ENCODE measurements at places on chromosomes 6 and 20.

DNA sequence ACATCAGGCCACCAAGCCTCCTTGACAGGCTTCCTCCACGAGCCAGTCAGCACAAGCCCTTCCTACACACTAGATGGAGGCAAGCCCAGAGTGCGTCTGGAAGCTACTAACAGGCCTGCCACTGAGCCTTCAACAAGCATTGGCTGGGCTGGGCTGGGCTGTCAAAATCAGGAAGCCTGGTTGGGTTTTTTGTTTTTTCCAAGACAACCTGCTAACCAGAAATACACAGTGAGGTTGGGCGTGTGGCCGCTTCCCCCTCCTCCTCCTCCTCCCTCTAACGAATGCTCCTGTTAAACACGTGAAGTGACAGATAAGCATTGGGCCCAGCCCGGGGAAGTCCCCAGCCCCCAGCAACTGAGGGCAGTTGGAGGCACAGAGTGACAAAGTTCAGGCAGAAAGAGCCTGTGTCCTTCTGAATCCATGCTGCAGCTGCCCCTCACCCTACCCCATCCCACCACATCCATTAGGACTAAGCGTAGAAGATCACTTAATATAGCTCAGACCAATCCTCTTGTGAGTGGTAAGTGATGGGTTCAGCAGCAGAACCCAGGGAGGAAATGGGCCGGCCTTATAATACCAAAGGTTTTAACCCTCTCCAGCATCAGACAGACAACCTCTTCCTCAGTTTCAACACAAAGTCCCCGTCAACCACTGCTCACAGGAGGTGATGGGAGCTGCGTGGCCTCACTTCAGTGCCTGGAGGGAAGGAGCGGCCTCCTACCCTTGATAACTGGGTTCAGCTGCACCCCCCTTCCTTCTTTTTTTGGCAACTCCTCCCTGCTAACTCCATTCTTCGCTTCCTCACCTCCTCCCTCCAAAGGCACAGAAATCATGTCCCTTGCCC is 1.1 kb downstream of the NFATC2 start:
- peak overlapping the region; percentile 100 for H3K27ac ChIP-seq
- peaks cover 9% of the 10 kb centered on the region for H3K27me3 ChIP-seq
- peaks cover 39% of the 10 kb centered on the region for H3K36me3 ChIP-seq
- peaks cover 63% of the 10 kb centered on the region for H3K4me1 ChIP-seq

- no peak overlapping the region for H3K27ac ChIP-seq
- peaks cover 4% of the 10 kb centered on the region for H3K27me3 ChIP-seq
- H3K4me1 ChIP-seq, result no peaks in the 10 kb centered on the region
- peaks cover 2% of the 10 kb centered on the region for H3K36me3 ChIP-seq
These were observed 201.2 kb upstream of the MYLIP start for GRCh38 chr6:15927531-15928225.

- peak overlapping the region; percentile 85 for H3K4me3 ChIP-seq
- peaks cover 9% of the 10 kb centered on the region for H3K4me1 ChIP-seq
- no peak for DNase-seq
These were observed 1.0 kb upstream of the KIF13A start for GRCh38 chr6:17988422-17988944.

DNA sequence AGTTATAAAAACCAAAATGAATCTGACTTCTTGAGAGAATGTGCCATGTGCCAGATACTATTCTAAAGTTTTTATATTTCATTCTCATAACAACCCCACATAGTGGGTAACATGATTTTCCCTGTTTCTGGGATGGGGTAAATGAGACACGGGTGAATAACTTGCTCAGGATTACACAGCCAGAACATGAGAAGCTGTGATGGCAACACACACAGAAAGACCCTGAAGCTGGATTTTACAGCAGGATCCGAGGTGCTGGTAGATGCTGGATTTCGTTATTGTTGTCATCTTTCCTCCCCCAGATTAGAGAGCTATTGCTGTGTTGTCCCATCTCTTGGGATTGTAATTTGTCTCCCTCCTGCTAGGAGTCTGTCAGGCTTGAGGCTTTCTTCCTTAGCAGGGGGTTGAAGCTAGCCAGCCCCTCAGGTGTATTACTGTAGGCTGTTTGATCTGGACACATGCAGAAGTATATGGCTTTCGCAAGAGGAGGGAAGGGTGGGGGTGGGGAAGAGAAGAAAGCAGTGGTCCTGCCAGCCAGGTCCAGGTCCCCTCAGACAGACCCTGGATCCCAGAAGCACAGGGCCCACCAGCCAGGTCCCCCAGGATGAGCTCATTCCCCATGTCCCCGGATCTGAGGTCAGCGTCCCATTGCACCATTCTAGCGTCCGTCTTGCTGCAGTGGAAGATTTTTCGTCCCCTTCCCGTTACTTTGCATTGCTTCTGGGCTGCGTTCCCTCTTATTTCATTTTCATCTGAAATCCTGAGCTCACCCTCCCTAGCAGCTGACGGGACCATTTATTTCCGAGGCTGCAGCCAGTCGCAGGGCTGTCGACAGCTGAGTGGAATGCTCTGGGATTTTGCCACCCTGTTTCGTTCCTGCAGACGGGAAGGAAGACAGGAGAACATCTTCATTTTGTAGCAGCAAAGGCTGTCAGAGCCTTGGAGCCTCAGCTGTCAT is 7.3 kb upstream of the KCNG1 start:
- H3K27ac ChIP-seq, result no peak overlapping the region
- H3K4me3 ChIP-seq, result no peak overlapping the region
- DNase-seq, result no peak
- peaks cover 7% of the 10 kb centered on the region for H3K4me1 ChIP-seq

DNA sequence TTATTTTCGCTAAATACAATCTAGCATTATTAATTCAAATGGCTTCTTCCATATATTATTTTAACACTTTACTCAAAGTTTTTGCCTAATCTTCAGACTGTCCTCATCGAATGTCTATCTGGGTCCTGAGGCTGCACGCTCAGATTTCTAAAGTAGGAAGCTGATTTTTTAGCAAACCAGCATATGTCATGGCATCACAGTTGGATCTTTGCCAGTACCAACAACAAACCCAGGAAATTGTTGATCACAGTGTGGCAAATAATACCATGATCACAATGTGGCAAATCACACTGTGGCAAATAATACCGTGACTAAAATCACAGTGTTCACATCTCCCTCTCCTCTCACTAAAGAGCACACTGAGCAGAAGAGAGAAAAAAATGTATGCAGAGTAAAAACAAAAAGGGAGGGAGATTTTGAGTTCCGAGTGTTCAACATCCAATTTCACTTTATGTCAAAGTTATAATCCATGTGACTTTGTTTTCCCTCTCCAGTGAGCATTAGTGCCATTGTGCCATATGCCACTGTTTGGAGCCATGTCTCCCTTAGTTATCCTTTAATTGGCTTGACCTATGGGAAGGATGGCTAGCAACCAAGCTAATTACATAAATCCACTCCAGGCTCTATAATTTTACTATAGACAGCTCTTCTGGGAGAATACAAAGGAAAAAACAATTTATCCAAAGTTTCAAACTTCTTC is 1059.6 kb downstream of the HACE1 start:
- H3K4me1 ChIP-seq, result no peaks in the 10 kb centered on the region
- H3K36me3 ChIP-seq, result no peaks in the 10 kb centered on the region
- H3K4me3 ChIP-seq, result no peak overlapping the region
- no peak overlapping the region for H3K27ac ChIP-seq
- DNase-seq, result no peak
- H3K27me3 ChIP-seq, result no peaks in the 10 kb centered on the region

DNA sequence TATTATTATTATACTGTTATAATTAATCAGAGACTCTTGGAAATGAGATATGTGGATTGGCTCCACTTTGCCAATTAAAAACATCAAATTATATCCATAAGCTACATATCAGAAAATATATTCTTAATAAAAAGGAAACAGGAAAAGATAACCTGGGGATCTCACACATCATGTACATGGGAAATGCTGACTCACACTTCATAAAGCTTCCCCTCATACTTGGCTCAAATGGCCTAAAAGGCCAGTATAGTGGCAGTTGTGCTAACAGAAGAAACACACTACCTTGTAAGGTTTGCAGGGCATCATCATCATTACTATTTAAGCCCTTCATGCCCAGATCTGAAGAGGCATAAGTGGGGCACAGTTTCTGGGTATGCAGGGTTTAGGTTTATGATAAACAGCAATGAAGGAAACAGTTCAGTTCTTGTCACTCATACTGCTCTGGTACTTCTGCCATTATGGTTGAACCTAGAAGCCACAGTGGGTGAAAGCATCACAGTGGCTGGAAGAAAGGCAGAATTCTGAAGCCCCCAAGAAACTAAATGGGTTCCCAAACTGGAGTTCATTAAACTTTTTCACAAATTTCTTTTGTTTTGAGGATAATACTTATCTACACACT is 60.6 kb downstream of the BTBD9 start:
- no peaks in the 10 kb centered on the region for H3K27me3 ChIP-seq
- H3K27ac ChIP-seq, result no peak overlapping the region
- DNase-seq, result no peak
- H3K4me1 ChIP-seq, result peaks cover 7% of the 10 kb centered on the region
- peaks cover 4% of the 10 kb centered on the region for H3K36me3 ChIP-seq

DNA sequence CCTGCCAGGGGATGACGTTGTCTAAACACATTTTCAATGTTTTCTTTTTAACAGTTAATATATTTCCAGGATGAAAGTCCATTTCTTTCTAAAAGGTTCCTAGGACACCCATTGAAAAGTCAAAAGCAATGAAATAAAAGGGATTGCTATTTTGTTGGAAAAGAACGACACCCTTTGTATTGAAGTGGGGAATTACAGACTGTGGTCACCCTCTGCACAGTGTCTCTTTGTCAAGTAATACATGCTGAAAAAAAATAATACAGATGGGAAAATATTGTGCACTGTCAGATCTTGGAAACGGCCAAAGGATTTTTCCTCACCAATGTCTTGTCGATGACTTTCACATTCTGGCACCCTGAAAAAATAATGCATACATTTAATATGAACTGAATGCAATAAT is 56.9 kb downstream of the HAO1 start:
- H3K27me3 ChIP-seq, result no peaks in the 10 kb centered on the region
- no peak for DNase-seq
- H3K4me3 ChIP-seq, result no peak overlapping the region
- H3K4me1 ChIP-seq, result no peaks in the 10 kb centered on the region
- no peak overlapping the region for H3K27ac ChIP-seq

GRCh38 chr6:159089909-159090308 is 45.1 kb upstream of the TAGAP start:
- H3K27me3 ChIP-seq, result no peaks in the 10 kb centered on the region
- peaks cover 4% of the 10 kb centered on the region for H3K36me3 ChIP-seq
- no peak overlapping the region for H3K4me3 ChIP-seq
- H3K4me1 ChIP-seq, result peaks cover 52% of the 10 kb centered on the region

DNA sequence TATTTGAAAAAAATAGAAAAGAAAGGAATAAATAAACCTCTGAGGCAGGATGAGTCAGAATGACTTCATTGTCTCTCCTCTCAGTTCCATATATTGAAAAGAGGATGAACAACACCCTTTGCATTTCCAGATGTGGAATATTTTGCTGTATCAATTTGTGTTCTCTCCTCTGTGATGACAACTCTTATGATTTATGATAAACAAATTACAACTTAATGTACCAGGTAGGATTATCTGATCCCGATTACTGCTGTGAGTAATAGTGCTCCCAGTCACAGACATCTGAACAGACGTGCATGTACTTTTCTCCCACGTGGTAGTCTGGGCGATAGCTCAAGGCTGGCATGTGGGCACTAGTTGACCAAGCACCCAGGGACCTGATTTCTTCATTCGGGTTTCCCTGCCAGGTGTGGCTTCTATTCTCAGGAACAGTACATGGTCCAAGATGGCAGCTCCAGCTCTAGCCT is 142.1 kb upstream of the SULF2 start:
- DNase-seq, result no peak
- no peak overlapping the region for H3K27ac ChIP-seq
- H3K4me3 ChIP-seq, result no peak overlapping the region
- H3K4me1 ChIP-seq, result no peaks in the 10 kb centered on the region
- H3K36me3 ChIP-seq, result no peaks in the 10 kb centered on the region
- peaks cover 2% of the 10 kb centered on the region for H3K27me3 ChIP-seq

DNA sequence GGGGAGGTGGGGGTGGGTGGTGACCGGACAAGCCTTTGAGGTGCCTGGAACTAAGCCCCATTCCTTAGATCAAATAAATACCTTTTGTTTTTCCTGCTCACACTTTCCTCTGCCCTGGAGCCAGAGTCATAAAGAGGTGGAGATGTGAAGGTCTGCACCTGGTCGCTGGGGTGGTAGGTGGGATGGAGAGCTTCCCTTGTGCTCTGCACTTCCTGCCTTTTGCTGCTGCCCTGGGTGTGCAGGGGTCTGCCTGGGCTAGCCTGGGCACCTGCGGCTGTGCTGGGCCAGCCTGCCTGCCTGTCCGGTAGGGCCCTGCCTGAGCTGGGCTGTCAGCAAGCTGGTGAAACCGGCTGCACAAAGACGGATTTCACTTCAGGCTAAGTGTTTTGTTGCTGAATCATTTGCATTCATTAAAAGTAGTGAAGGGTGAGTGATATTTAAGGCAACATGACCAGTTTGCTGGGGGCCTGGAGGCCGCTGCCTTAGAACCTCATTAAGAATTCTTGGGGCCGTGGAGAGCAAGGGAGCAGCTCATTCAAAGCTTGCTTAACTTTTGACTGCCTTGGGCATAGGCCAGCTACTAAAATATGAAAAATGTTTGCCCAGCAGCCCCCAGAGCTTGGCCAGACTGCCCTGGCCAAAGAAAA is 20.5 kb downstream of the PTK7 start:
- no peak overlapping the region for H3K27ac ChIP-seq
- H3K27me3 ChIP-seq, result peaks cover 6% of the 10 kb centered on the region

DNA sequence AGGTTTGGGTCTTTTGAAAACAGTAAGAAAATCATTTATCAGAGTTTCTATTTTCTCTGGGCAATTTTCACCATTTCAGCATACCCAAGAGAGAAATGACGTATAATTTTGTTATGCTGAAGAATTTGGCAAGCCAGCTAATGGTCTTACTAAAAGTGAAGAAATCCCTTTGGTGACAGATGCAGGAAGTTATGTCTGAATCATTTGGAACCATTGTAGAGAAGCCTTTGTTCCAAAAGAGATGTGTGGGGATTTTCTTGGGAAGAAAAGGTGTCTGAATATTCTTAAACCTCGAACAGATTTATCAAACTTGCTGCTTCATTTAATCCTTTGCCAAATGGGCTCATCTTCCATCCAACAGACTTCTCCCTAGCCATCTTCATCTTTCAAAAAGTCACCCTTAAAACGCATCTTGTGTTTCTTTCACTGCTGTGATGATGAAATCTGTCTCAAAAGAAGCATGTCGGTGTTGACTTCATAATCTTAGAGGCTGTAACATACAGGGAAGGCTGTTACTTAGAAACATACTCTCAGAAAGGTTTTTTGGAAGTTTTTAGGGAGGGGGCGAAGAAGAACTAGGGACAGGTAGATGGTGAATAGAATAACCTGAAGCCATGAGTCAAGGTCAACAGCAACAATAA is 39.5 kb downstream of the CITED2 start:
- H3K27ac ChIP-seq, result no peak overlapping the region
- H3K4me3 ChIP-seq, result no peak overlapping the region
- peaks cover 1% of the 10 kb centered on the region for H3K36me3 ChIP-seq

DNA sequence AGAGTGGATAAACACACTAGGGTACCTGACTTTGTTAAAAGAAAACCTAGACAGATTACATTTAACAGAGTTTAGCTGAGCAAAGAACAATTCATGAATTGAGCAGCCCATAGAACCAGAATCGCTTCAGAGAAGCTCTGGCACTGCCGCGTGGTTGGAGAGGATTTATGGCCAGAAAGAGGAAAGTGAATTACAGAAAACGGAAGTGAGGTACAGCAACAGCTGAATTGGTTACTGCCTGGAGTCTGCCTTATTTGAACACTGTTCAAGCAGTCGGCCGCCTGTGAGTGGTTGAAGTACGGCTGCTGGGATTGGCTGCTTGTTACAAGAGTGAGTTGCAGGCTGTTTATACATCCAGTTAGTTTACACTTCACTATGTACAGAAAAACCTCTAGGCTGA is 253.8 kb upstream of the CDYL start:
- H3K4me1 ChIP-seq, result no peaks in the 10 kb centered on the region
- no peaks in the 10 kb centered on the region for H3K36me3 ChIP-seq
- peaks cover 9% of the 10 kb centered on the region for H3K27me3 ChIP-seq
- no peak for DNase-seq
- H3K4me3 ChIP-seq, result no peak overlapping the region

All from activated T-helper 1 cell treated with anti-CD3 and anti-CD28 coated beads, Interleukin-12 subunit alpha, Interleukin-12 subunit beta, Interleukin-2, Interleukin-4 antibody, amounts not matched to agents 30 ng/mL and 10 ng/mL and 1 ng/mL, durations not matched to agents 14 hours and 24 hours and 36 hours (primary cell).